ENCODE measurements at places on chromosomes 6 and 20. TPM values are rescaled to one million over a fixed set of nuclear protein-coding genes. Genes with fewer than 3 reads are reported as not detected.

DNA sequence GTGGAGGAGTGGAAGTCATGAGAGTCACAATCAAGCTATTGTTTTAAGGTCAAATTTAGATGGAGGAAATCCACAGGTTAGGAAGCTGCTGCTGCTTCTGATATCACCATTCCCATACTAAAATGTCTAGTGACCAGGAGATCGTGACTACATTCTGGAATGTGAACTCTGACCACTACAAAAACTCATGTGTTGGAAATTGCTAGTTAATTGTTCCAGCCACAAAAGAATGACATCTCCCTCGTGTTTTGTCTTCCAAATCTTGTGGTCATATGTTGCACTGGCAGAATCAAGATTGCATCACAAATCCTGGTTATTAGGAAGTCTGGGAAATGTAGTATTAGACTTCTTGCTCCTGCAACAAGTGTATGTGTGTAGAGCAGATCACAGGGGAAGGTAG is 441.9 kb downstream of the CD109 start:
- no peak for DNase-seq

GRCh38 chr20:18004384-18005031 is 35.7 kb downstream of the MGME1 start:
- no peak for DNase-seq

- no peak for DNase-seq
Measured at GRCh38 chr20:63596423-63596822, 22.4 kb upstream of the HELZ2 start.

- no peak for DNase-seq
Measured at GRCh38 chr6:100184473-100184872, 190.4 kb upstream of the MCHR2 start.

GRCh38 chr6:168372889-168373288 is 53.3 kb upstream of the DACT2 start:
- no peak for DNase-seq

- DNase-seq, result no peak
Measured at GRCh38 chr20:13402171-13402760, 181.2 kb downstream of the ISM1 start.

DNA sequence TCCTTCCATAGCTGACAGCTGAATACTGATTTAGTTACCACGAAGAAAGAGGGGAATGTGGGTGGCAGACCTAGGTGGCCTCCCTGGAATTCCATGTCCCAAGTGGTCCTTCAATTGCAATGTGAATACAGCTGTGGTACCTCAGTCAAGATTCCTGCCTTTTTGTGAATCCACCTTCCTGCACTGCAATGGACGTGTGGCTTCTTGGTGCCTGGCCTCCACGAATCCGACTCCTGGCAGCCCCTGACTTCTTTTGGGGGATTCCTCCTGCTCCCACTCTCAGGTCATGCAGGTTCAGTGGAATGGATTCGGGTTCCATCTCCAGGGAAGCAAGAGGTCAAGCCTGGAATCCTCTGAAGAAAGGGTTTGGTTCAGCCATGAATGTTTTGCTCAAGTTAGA is 117.8 kb downstream of the DACT2 start:
- DNase-seq, result no peak

The C6orf141 gene
- total RNA-seq, result not detected

The AFDN gene
- total RNA-seq, result 19.0 TPM

DNA sequence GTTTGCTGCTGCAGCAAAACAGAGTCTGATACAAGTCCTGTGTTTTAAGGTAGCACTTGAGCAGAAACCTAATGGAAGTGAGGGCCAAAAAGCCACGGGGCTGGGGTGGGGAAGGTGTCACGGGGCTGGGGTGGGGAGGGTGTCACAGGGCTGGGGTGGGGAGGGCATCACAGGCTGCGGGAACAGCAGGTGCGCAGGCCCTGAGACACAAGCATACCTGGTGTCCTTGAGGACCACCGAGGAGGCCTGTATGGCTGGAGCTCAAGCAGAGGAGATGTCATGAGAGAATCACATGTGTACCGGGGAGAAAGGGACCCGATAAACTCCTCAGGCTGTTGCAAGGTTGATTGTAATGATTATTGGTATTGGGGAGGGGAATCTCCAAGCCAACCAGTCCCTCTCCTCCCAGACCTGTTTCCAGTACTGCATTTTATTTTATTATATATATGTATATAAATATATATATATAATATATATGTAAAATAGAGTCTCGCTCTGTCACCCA is 13.6 kb upstream of the SPO11 start:
- no peak for DNase-seq

DNA sequence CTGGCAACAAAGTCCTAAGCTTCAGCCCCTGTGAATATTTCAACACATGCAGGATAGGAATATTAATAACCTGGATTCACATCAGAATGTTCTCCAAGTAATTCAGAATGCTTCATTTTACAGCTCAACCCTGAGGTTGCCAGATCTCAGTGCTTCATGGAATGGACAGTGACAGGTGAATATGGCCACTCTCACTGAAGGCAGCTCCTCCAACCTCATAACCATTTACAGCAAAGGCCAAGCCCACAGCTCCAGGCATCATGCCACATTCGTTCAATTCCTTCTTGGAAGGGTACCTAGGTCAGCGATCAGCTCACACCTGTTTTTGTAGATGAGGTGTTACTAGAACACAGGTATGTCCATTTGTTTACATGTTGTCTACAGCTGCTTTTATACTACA is 17.1 kb downstream of the CLIC5 start:
- no peak for DNase-seq

DNA sequence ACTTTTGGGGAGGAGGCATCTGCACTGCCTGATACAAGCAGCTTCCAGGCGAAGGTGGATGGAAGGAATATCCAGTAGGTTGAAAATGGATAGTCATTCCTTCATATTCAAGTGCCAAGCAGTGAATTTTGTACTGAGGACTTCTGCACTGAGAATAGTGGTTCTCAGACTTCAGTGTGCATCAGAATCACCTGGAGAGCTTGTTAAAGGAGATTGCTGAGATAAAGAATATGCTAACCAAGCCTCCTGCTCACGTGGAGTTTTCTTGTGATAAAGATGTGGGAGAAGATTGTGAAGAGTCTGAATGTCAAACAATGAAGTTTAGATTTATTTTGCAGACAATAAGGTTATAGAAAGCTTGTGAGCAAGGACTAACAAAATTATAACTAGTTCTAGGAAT is 97.8 kb downstream of the HFE start:
- DNase-seq, result no peak

The CRYBG1 gene
- 32.3 TPM for total RNA-seq

DNA sequence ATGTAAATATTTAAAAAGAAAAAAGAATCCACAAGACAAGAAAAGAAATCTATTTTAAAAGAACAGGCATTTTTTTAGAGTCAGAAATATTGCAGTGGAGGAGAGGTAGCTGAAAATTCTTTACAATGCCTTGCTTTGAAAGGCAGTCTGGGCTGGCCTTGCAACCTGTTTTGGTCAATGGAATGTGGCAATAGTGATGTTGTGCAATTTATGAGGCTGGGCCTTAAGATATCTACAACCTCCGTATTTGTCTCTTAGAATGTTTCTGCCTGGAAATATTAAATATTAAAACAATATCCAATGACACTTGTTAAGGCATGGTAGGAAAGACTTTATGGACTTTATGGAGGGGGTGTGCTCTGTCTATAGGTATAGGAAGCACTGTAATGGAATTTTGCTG is 14.8 kb upstream of the SCGN start:
- DNase-seq, result no peak
